Activated naive CD8-positive, alpha-beta T cell treated with anti-CD3 and anti-CD28 coated beads, Interleukin-2, amount 50 U/mL, for 24 hours (primary cell): ENCODE measurements at places on chromosomes 13 and 19.

- DNase-seq, result no peak
- no peaks in the 10 kb centered on the region for H3K27me3 ChIP-seq
- H3K4me3 ChIP-seq, result no peak overlapping the region
These were observed 21.1 kb downstream of the KBTBD6 start for GRCh38 chr13:41111454-41111853.

DNA sequence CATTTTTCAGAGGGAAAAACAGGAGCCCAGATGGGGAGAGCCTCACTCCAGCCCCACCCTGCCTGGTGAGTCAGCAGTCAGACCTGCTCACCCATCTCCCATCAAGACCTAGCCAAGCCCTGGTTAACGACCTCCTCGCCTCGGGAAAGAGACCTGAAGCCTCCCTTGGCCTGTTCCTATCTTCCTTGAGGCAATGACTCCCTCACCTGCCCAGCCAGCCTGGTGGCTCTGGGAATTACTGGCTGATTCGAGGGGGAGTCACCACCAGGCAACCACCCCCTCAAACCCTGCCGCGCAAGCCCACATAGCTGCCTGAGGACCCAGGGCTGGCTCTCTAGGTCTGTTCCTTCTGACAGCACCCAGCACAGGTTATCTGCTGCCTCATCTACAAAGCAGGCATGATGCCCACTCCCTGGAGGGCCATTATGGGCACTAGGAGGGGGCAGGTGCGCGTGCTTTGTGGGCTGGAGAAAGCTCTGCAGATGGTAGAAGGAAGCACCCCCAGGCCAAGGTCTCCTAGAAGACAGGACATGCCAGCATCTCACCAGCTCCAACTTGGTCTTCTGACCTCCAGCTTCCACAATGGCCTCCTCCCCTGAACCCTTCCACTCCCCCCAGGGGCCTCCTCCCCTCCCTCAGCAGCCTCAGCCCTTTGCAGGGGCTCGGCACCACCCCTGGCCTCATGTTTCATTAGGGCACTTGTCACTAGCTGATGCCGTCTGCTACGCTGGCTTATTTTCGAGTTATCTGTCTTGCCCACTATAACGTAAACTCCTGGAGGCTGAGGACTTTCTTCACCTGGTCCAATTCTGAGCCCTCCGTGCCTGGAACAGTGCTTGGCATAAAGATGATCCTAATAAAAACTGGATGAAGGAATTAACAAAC lies 10.4 kb downstream of the DEDD2 start:
- peaks cover 53% of the 10 kb centered on the region for H3K4me1 ChIP-seq
- peak overlapping the region; percentile 86 for H3K27ac ChIP-seq
- H3K4me3 ChIP-seq, result no peak overlapping the region
- DNase-seq, result no peak

DNA sequence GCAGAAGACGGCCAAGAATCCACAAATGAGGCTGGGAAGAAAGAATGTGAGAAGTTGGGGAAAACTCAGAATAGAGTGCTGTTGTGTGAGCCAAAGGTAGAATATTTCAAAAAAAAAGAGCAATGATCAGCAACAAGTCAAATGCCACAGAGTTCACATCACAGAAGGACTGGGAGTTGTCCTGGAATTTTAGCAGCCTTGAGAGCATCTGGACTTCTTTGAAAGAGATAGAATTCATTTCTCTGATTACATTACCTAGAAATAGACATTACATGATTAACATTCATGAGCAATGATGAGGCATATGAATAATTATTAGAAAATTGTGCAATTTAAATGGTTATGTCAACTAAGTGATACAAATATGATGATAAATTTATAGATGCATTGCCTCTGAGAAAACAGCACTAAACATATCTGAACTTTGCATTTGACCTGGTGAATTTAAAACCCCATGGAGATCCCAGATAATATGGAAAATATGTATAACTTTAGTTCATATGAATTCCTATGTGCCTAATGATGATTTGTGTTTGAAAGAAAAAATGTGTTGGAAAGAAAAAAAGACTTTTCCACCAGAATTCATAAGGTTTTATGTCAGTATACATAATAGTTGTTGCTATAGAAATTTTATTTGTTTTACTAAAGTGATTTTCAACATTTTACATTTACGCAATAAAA lies 186.2 kb downstream of the POSTN start:
- no peaks in the 10 kb centered on the region for H3K36me3 ChIP-seq
- H3K27me3 ChIP-seq, result no peaks in the 10 kb centered on the region
- DNase-seq, result no peak
- no peaks in the 10 kb centered on the region for H3K4me1 ChIP-seq
- H3K27ac ChIP-seq, result no peak overlapping the region

- no peak overlapping the region for H3K27ac ChIP-seq
- DNase-seq, result no peak
- peaks cover 4% of the 10 kb centered on the region for H3K36me3 ChIP-seq
These were observed 4.7 kb upstream of the MVB12A start for GRCh38 chr19:17415121-17415520.

DNA sequence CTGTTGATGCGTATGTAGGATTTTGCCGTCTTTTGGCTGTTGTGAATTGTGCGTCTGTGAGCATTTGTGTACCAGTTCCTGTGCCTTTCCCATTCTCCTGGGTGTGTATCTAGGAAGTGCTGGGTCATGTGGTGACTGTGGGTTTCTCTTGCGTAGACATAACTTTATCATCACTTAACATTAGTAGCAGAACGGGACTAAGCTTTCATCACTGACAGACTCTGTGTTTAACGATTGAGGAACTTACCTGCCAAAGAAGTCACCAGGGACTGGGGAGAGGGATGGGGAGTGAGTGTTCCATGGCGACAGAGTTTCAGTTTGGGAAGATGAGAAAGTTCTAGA lies 15.0 kb downstream of the FZR1 start:
- peaks cover 3% of the 10 kb centered on the region for H3K36me3 ChIP-seq
- no peak for DNase-seq
- no peak overlapping the region for H3K27ac ChIP-seq
- H3K4me1 ChIP-seq, result peaks cover 23% of the 10 kb centered on the region

- no peak overlapping the region for H3K27ac ChIP-seq
- H3K27me3 ChIP-seq, result peaks cover 8% of the 10 kb centered on the region
These were observed 77.3 kb upstream of the SIAH3 start for GRCh38 chr13:45928843-45929242.

- no peak for DNase-seq
- H3K4me3 ChIP-seq, result no peak overlapping the region
- H3K27me3 ChIP-seq, result peaks cover 9% of the 10 kb centered on the region
- H3K4me1 ChIP-seq, result no peaks in the 10 kb centered on the region
These were observed 53.6 kb downstream of the LRRC63 start for GRCh38 chr13:46265292-46265691.

GRCh38 chr13:21218351-21219035 lies 42.0 kb downstream of the MRPL57 start:
- H3K36me3 ChIP-seq, result no peaks in the 10 kb centered on the region
- H3K27ac ChIP-seq, result no peak overlapping the region
- no peak for DNase-seq

DNA sequence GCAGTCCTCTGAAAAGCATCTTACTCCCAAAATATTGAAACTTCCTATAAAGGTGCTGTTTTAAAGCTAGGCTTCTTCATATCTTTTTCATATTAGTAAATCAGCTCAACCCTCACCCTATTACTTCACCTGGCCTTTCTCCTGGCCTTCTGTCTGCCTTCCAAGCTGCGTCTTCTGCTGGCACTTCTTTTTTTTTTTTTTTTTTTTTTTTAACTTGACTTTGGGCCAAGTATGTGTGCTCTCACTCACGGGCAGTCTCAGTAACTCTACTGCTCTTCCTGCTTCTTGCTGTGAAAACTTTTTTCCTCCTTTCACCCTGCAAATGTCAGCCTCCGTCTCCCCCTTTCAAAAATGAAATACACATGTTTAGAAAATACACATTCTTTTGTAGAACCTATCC lies 41.2 kb upstream of the KCTD4 start:
- H3K4me3 ChIP-seq, result no peak overlapping the region
- no peak overlapping the region for H3K27ac ChIP-seq
- H3K36me3 ChIP-seq, result peaks cover 9% of the 10 kb centered on the region
- no peaks in the 10 kb centered on the region for H3K27me3 ChIP-seq
- no peak for DNase-seq

- no peak overlapping the region for H3K4me3 ChIP-seq
- no peak overlapping the region for H3K27ac ChIP-seq
- DNase-seq, result no peak
These were observed 6.7 kb downstream of the CD209 start for GRCh38 chr19:7740682-7741054.

DNA sequence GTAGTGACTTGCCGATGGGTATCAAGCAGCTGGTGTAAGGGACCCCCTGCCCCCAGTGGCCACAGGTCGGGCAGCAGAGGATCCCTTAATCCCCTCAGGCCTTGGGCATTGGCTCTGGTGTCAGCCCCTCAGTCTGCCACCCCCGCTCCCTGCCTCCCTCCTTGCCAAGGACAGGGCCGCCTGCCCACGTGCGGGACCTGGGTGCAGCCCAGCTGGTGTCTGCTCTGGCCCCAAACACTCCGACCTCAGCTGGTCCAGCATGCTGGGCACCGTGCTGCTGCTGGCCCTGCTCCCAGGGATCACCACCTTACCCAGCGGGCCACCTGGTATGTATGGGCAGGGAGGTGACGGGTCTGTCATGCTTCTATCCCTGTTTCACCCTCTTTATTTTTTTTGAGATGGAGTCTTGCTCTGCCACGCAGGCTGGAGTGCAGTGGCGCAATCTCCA lies at the start of gene TGFBR3L:
Gene TGFBR3L (plus strand): TSS at position 233 of the 448 bp plus-strand sequence.
- H3K27me3 ChIP-seq, result peaks cover 29% of the 10 kb centered on the region
- H3K4me3 ChIP-seq, result peak within 1 kb of the TSS; percentile 61
- peaks cover 18% of the 10 kb centered on the region for H3K4me1 ChIP-seq
- no peak for DNase-seq
- H3K36me3 ChIP-seq, result peaks cover 10% of the 10 kb centered on the region

DNA sequence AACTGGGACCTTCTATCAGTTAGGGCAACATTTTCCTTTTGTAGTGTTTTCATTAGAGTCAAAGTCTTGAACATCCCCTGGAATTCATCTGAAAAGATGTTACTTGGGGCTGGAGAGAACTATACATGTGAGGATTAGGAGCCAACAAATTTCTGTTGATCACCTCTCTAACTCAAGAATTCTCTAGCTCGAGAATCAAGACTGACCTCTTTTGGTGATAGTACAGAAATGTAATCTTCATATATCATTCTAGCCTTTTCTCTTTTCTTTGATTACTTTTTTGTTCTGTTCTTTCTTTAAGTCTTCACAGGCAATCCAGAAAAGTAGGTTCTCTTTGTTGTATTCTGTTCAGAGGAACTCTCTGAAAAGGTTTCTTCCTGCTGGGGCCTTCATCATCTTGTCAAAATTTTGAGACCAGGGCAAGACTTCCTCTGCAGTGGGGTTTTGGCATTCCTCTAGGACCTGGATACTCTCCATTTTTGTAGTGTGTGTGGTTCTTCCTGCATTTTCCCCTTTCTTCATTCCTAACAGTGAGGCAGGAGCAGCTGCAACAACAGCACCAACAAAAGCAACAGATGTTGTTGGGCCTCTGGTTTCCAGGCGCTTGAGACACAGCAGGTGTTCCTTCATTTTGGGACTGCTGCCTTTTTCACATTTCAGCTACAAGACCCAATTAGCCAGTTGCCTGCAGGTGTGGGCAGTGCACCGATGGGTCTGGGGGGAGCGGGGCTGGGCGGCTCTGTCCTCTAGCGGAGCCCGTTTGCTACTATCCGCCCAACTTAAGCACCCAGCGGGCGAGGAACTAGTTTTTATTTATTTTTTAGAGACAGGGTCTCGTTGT lies 26.2 kb downstream of the ELF1 start:
- H3K4me1 ChIP-seq, result peaks cover 84% of the 10 kb centered on the region
- peak overlapping the region; percentile 62 for H3K27ac ChIP-seq
- DNase-seq, result no peak
- peaks cover 16% of the 10 kb centered on the region for H3K36me3 ChIP-seq
- H3K4me3 ChIP-seq, result no peak overlapping the region
- H3K27me3 ChIP-seq, result no peaks in the 10 kb centered on the region

- H3K36me3 ChIP-seq, result peaks cover 10% of the 10 kb centered on the region
- H3K4me3 ChIP-seq, result no peak overlapping the region
- H3K4me1 ChIP-seq, result peaks cover 3% of the 10 kb centered on the region
- DNase-seq, result no peak
- no peaks in the 10 kb centered on the region for H3K27me3 ChIP-seq
These were observed 7.3 kb downstream of the FGF22 start for GRCh38 chr19:646779-647565.

DNA sequence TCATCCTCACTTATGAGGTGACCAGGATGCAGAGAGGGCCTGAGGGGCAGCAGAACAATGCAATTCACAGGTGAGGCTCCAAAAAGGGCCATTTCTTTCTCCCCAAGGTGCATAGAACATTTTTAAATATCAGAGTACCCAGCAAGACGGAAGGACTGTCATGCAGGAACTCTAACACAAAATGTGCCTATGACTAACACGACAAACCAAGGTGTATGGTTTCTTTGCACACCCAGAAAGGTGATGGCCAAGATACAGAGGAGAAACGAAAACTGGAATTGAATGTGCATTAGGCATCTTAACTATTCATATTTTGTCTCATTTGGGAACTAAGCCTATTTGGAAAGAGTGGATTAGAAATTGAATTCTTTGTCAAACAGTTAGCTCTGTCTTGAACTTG lies 29.9 kb downstream of the SHISA2 start:
- DNase-seq, result no peak
- H3K27me3 ChIP-seq, result peaks cover 4% of the 10 kb centered on the region
- H3K27ac ChIP-seq, result no peak overlapping the region
- peaks cover 13% of the 10 kb centered on the region for H3K36me3 ChIP-seq

DNA sequence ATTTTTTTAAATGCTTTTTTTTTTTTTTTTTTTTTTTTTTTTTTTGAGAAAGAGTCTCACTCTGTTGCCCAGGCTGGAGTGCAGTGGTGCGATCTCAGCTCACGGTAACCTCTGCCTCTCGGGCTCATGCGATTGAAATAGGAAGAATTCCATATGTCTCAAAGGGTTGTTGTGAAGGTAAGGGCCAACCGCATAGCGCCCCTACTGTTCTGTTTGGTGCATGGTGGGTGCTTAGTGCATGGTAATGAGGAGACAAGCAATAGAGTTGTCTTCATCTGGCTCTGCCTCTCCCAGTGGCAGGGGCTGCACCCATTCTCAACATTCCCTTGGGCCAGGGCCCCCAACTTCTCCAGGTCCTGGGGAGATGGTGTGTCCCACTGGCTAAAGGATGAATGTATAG lies 68.7 kb downstream of the RASL11A start:
- H3K27ac ChIP-seq, result no peak overlapping the region
- peaks cover 3% of the 10 kb centered on the region for H3K27me3 ChIP-seq
- no peaks in the 10 kb centered on the region for H3K4me1 ChIP-seq
- H3K36me3 ChIP-seq, result no peaks in the 10 kb centered on the region

- DNase-seq, result peak; percentile 48
- H3K36me3 ChIP-seq, result peaks cover 37% of the 10 kb centered on the region
These were observed 2.6 kb upstream of the WIZ start for GRCh38 chr19:15452111-15453047.

GRCh38 chr19:20999731-21000352 lies 20.6 kb upstream of the ZNF430 start:
- H3K36me3 ChIP-seq, result peaks cover 14% of the 10 kb centered on the region
- H3K27me3 ChIP-seq, result no peaks in the 10 kb centered on the region
- H3K27ac ChIP-seq, result peak overlapping the region; percentile 82
- peaks cover 8% of the 10 kb centered on the region for H3K4me1 ChIP-seq
- H3K4me3 ChIP-seq, result peak overlapping the region; percentile 92

GRCh38 chr19:38273499-38273898 lies 9.1 kb downstream of the SPINT2 start:
- H3K27me3 ChIP-seq, result no peaks in the 10 kb centered on the region
- no peak overlapping the region for H3K4me3 ChIP-seq
- H3K4me1 ChIP-seq, result peaks cover 7% of the 10 kb centered on the region
- H3K27ac ChIP-seq, result no peak overlapping the region
- H3K36me3 ChIP-seq, result no peaks in the 10 kb centered on the region
